ENCODE measurements at places on chromosomes 1 and 21. TPM values are rescaled to one million over a fixed set of nuclear protein-coding genes. Genes with fewer than 3 reads are reported as not detected.

DNA sequence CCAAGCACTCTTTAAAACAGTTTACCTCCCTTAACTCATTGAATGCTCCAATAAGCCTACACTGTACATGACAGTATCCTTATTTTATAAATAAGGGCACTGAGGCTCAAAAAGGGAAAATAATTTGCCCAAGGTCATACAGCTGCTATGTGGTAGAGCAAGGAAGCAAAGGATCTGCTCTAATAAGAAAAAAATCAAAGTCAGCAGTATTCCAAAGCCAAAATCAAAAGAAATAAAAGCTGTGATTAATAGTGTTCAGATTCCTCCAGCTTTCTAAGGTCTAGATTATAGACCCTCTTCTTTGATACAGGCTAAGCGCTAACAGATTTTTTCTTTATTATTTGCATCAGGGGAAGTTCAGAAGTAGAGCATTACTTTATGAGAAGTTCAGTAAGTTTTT is 39.3 kb downstream of the IL12RB2 start:
- no peak for DNase-seq

GRCh38 chr1:228747301-228747935 is 12.1 kb downstream of the RHOU start:
- no peak for DNase-seq

DNA sequence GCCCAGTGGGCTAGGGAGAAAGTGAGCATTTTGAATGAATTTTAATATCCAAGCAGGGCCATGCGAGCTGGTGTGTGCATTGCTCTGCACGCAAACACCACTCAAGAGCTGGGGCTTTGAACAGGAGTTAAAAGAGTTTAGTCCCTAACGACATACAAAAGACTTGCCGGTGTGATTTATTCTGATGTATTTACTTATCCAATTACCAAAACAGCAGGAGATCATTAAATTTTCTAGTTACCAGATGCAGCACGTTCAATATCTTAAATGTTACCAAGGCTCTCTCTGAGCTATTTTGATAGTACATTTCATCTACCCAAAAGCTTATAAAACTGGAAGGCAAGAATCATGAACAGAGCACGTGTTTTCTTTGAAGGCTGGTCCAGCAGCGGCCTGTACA is 30.0 kb upstream of the DMRTA2 start:
- no peak for DNase-seq

- DNase-seq: no peak
Measured at GRCh38 chr1:177905686-177906085, 64.2 kb downstream of the SEC16B start.

GRCh38 chr1:218249338-218250140 is 35.6 kb upstream of the RRP15 start:
- DNase-seq: no peak

C1orf115 gene
- 7.5 TPM for total RNA-seq

SLC30A2 gene
- total RNA-seq: 1.3 TPM

FAM43B gene
- total RNA-seq: 3.8 TPM

SIM2 gene
- total RNA-seq: not detected
